ENCODE measurements at places on chromosomes 16 and 17.

GRCh38 chr17:12627177-12627629 lies 38.5 kb upstream of the MYOCD start:
- no peak for DNase-seq

DNA sequence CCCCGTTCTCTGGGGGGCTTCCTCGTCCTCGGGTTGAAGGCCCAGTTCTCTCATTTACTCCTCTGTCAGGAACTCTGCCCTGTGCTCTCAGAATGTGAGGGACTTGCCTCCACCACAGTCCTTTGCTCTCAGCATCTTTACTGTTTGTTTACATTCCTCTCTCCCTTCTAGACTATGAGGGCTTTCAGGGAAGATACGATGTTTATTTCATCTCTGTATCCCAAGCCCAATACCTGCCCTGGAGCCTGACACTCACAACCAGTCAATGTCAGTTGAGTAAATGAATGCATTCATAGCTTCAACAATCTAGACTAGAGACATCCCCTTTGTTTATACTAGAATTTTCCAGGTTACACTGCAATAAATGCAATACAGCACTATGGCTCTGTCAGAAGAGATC lies 409.6 kb upstream of the CDH11 start:
- DNase-seq: no peak

DNA sequence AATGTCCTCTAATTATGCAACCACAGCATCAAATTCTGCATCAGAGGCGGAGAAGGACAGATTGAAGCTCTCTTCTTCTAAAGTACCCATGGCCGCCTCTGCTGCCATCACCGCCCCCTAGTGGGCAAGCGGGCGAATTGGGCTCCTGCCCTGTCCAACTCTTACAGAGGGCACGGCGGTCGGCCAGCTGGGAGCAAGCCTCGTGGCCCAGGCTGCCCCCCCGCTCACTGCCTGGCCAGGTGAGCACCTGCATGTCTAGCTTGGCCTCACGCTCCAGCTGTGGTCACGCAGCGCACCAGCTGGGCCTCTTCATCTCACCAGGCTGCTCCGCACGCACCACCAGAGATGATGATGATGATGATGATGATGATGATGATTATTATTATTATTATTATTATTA lies 146.1 kb upstream of the TOM1L1 start:
- DNase-seq: no peak

GRCh38 chr16:74865922-74866598 lies 91.4 kb upstream of the FA2H start:
- DNase-seq: no peak

DNA sequence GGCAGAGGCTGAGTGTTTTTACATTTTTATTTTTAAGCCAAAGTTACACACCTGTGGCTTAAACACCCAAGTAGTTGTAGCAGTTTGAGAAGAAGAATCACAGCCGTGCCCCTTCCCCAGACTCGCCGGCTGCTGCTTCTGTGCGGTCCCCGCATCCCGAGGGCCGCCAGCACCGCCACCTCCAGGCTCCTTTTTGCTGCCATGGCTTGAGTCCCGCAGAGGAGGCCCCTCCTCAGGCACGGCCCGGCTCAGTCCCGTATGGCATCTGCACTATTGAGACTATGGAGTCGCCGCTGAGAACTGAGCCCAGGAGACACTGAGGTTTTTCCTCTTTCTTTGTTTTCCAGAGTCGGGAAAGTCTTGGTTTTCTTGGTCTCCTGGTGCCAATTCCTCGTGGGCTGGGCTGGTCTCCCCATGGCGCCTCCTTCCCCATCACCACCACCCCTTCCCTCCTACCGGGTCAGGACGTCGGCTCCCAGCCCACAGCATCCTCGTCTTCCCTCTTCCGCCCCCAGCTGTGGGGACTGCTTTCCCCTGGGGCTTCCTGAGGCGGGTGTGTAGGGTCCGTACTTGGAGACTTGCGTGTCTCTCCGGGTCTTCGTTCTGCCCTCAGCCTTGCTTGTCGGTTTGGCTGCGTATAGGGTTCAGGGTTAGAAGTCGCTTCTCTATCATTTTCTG lies 32.6 kb upstream of the CDH15 start:
- no peak for DNase-seq

DNA sequence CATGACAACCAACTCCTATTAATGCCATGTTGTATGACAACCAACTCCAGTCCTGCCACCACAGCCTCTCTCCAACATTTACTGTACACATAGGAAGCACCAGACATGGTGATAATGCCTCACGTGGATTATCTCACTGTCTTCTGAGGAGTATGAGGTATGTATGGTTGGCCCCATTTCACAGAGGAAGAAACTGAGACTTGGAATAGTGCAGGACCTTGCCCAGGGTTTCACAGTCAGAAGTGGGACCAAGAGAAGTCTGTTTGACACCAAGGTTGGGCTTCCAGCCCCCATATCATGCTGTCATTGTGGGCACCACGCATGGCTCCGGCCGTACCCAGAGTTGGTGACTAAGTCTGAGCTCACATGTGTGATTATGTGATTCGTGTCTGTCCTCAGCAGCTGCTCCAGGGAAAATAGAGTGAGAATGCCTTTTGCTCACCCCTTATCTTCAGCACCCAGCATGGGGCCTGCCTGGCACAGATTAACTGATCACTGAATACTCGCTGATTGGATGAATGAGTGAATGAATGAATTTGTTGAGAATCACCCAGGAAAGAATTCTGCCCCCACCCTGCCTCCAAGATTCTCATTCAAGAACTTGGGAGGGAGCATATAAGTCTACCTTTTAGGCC lies 204.1 kb upstream of the NLRP1 start:
- DNase-seq: no peak

DNA sequence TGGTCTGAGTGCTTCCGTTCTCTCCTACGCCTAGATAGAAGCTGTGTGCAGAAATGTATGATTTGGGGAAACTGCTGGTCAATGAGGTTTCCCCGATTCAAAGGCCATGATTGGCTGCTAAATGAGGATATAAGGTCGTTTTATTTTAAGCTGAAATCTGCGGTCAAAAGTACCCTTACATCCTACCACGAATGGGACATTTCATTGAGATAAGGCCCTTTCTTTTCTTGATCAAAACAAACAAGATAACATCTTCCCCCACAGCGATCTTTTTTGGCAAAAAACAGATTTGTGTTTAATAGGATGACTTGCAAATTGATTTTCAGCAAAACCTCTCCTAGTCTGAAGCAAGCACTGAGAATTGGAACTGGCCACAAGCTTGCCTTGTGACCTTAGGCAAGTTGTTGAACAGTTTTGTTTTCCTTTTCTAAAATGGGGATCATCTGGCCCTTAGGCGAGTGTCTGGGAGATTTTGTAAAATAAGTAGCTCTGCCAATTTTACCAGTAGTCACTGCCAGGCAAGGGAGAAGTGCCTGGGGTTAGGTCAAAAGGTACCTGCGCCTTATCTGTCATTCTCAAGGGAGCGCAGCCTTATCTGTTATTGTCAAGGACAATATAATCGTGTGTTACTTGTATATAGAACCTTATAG lies 635 bp downstream of the SCPEP1 start:
- peak; percentile 13 for DNase-seq

GRCh38 chr17:77852731-77853130 lies 105.8 kb upstream of the TNRC6C start:
- DNase-seq: no peak

- DNase-seq: peak; percentile 91
Observed at GRCh38 chr17:75524970-75525805, at the start of gene LLGL2. Gene LLGL2, plus strand, starts transcription at chr17:75525697. Its CDS starts 17,730 bp downstream, at chr17:75543427.
